NCI-H187 (cell line): ENCODE measurements at places on chromosomes 3 and 15.

GRCh38 chr3:36937492-36937891 is 7.4 kb downstream of the TRANK1 start:
- DNase-seq, result no peak

GRCh38 chr3:119514637-119515036 is 16.3 kb downstream of the TIMMDC1 start:
- DNase-seq, result no peak

DNA sequence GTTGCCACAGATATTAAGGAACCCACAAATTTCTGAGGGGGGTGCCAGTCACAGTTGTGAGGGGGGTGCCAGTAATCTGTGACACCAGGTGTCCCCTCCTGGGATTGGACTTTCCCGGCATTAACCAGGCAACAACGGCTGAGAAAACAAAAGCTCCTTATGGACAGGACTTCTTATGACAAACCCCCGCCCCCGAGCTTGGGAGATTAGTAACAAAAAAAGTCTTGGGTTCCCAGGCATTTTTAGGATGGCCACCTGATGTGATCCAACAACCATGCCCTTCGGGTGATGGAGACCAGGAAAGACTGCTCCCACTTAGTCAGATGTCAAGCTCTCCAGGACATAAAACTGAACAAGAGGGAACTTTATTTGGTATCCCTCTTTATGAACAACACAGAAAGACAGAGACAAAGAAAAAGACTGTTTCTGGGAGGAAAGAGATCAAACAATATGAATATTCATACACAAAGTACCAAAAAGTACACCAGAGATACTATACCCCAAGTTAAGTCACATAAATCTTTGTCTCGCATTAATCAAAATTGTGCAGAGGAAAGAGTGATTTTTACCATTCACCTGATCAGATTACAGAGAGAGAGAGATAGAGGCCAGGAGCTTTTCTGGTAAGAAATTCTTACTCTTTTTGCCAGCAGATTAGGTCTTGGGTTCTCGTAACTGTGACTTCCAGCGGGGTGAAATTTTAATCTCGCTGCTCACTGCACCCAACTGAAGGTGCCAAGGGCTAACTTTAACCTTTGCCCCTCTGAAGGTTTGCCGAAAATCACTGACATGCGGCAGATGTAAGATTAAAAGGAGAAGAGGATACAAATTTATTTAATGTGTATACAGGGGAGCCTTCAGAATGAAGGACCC is 61.6 kb downstream of the OSTN start:
- no peak for DNase-seq

DNA sequence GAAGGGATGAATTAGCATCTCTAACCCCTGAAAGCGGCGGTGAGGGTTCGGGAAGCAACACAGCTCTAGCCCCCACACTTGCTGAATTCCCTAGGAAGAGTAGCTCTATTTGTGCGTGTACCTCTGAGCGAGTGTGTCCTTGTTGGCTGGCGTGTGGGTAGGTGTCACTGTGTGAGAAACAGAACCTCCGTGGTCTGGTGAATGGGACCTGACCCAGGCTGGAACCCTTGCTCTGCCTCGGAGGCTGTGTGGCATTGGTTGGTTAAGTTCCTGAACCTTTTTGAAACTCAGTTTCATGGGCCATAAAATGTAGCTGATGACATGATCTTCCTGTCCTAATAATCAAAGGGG is 414 bp upstream of the TMEM115 start:
- DNase-seq, result no peak

DNA sequence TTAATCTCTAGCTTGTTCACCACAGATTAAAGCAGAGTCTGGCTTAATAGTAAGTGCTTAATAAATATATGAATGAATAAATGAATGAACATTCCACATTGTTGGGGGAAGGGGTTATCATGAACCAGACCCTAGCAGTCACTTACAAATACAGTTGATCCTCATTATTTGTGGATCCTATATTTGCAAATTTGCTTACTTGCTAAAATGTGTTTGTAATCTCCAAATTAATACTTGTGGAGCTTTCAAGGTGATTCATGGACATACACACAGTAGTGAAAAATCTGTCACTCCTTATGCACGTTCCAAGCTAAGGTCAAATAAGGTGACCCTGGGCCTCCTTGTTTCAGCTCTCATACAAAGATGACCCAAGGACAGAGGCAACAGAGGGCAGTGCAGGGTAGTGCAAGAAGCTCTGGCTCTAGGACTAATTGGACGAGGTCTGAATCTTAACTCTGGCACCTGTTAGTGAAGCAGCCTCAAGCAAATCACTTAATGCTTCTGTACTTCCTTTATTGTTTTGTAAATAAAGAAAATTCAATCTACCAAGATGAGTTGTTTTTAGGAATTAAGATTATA is 112.8 kb upstream of the C2CD4B start:
- DNase-seq, result no peak

- no peak for DNase-seq
Measured at GRCh38 chr3:86562090-86562489, 428.9 kb downstream of the VGLL3 start.
